ENCODE measurements at places on chromosomes 5 and 9.

GRCh38 chr5:110268985-110269384, 457.5 kb downstream of the TMEM232 start:
- no peak for DNase-seq

- no peak for DNase-seq
Observed at GRCh38 chr9:13436591-13436990, 157.1 kb upstream of the MPDZ start.

DNA sequence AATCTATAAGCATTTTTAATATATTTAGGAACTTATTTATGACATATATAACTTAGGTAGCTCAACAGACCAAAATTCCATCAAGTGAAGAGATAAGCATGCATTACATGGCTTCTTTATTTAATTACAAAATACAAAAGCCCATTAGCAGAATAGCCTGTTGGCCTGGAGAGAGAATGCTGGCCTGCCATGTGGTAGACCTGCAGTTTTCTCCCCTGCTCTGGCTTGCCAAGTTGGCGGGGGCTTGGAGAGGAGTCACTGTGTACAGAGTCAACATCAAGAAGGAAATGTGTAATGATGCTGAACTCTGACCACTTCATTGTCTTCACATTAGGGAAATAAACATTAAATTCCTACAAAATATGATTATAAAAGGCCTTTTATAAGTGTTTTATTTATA, 69.8 kb upstream of the CNTLN start:
- no peak for DNase-seq

- DNase-seq: no peak
Observed at GRCh38 chr5:6869677-6870076, 156.4 kb downstream of the TENT4A start.

DNA sequence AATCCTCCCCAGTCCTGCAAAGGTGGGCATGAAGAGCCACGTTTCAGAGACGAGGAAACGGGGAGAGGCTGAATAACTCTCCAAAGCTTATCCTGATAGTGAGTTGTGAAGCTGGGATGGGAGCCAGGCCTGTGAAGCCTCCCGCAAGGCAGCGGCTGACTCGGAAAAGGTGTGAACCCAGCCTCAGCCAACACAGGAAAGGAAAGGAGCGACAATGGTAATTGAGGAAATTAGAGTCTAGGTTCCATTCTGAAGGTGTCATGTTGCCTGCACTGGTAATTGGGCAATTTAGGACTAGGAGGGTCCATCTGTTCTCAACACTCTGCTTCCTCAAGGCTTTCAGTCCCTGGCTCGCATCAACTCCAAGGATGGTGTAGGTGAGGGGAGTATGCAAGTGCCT, 83.4 kb downstream of the LIFR start:
- no peak for DNase-seq

DNA sequence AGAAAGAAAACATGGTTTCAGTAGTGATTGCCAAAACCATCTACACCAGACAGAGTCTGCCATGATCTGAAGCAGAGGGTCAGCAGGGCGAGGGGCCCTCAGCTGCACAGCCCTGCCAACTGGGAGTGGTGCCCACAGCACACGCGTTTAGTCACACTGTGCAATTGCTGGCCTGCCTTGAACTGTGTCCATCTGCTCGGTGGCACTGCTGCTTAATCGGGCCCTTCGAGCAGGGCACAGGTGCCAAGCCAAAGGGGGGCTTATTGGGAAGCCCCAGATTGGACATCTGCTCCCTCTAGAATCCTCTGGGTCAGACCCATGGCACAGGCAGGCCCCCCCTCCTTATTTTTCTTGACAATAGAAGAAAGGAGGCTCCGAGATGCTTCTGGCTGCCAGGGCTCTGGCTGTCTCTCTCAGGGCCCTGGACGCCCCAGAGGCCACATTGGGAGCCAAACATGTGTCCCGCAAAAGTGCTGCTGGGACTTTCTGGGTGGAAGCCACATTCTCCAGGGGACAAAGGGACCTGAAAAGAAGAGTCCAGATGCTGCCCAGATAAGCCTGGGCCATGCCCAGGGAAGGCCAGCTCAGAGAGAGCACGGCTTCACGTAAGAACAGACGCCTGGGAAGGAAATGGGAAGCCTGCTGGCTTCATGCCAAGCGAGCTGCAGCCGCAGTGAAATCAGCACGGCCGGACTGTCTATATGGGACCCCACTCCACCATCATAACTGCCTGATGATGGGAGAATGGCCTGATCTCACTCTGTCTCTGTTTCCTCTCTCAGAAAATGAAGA, 349.2 kb downstream of the GADD45G start:
- DNase-seq: no peak

- DNase-seq: no peak
Observed at GRCh38 chr5:87277279-87277835, 9.7 kb downstream of the RASA1 start.

DNA sequence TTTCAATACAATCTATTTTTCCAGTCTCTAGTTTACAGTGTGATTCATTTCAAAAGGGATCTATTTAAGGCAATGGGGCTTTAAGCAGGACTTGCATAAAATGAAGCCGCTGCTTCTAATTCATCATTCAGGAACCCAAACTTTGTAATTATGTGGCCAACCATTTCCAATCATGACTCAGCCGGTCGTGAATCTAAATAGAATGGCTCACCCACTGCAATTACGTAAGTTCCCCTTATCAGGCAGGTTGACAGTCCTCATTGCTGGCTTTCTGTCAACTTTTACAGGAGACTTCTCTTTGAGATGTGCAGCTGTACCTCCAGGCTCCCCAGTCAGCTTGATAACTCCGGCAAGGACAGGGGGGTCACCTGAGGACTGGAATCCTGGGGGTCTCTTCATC, 152.8 kb upstream of the DAP start:
- DNase-seq: no peak

DNA sequence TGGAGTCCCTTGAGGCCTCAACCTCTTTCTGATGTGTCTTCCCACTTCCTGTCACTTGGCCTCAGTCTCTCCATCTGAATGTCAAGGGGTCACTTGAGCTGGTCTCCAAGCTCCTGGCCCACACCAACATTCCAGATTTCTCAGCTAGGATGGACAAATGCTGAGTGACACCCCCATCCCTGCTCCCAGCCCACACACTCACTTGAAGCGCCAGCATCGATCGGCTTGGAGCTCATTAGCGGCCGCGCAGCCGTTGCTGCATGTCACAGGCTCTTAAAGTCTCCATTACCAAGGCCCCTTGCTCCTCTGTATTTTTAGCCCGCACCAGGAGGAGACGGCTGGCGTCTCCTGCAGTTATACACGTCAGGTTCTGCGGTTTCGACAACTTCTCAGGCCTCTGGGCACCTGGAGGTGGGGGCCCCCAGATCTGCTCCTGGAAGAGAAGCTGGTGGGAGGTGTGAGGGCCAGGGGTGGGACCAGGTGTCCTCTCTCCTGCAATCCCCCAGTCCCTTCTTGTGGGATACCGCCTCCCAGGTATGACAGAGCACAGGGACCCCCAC, 33.4 kb upstream of the ARAP3 start:
- DNase-seq: no peak

GRCh38 chr5:18394443-18394804, 760.2 kb downstream of the TAF11L14 start:
- no peak for DNase-seq

DNA sequence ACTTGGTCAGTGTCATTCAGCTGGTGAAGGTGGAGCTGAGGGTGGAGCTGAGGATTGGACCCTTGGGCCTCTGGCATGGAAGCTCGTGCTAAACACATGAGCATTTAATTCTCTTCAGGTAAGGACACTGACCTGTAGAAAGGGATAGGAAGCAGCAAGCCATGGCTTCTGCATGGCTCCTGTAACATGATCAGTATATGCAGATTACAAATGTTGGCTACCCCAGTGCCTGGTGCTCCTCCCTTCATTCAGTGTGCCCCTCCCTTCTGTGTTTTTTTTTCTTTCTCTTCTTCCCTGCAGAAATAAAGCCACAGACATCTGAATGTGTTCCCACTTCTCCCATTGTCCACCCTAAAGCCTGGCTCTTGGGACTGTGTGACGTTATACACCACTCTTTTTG, 52.9 kb downstream of the ARHGAP26 start:
- no peak for DNase-seq

DNA sequence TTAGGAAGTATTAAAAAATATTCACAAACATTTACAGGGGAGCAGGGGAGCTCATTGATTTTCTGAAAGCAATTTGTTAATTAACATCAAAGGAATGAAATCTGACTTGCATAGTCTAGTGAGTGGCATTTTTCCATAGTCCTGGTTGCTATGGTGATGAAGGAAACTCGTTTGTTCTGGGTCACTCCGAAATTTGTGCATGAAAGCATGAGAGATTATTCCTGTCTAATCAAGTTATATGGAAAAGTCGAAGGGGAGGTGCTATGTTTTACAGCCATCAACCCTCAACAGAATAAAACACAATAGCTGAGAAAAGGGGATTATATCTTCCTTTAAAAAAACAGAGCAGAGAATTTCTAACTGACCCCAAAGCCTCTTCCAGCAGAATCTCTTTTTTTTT, 1495.7 kb upstream of the WWC1 start:
- no peak for DNase-seq

DNA sequence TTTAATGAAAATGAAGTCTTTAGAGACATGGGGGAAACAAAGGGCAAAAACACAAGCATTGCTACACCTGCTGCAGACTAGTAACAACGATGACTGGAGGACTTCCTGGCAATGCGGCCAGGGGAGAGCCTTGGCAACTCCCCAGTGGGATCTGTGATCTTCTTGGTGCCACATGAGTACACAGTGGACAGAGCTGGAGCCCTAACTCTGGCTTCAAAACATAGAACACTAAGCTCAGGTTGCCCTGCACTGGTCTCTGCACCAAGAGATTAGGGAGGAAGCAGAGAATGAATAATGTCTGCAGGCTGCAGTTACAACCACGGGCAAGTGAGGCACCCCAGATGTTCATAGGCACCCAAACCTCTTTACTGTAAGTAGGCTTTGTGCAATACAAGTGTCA, 91.1 kb downstream of the MRPS27 start:
- DNase-seq: no peak

DNA sequence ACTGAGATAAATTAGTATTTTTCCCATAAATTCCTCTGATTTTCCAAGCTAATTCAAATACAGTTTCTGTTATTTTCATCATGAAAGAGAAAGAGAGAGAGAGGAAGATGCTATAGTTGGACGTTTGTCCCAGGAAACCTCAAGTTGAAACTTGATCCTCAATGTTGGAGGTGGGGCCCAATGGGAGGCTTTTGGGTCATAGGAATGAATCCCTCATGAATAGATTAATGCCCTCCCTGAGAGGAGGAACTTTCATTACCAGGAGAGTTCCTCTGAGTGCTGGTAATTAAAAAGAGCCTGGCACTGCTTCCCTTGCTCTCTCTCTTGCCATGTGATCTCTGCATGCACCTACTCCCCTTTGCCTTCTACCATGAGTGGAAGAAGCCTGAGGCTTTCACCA, 189.9 kb upstream of the SMC2 start:
- no peak for DNase-seq

GRCh38 chr5:72465601-72466563, 41.3 kb downstream of the ZNF366 start:
- no peak for DNase-seq
